ENCODE measurements at places on chromosomes 3 and 15.

GRCh38 chr3:89973156-89973555 lies 865.7 kb downstream of the EPHA3 start:
- no peak for DNase-seq

GRCh38 chr3:19744047-19744446 lies 190.0 kb downstream of the EFHB start:
- no peak for DNase-seq

GRCh38 chr3:105214590-105214989 lies 152.1 kb upstream of the ALCAM start:
- no peak for DNase-seq

- DNase-seq: no peak
Observed at GRCh38 chr3:3031326-3031725, 78.8 kb downstream of the IL5RA start.

DNA sequence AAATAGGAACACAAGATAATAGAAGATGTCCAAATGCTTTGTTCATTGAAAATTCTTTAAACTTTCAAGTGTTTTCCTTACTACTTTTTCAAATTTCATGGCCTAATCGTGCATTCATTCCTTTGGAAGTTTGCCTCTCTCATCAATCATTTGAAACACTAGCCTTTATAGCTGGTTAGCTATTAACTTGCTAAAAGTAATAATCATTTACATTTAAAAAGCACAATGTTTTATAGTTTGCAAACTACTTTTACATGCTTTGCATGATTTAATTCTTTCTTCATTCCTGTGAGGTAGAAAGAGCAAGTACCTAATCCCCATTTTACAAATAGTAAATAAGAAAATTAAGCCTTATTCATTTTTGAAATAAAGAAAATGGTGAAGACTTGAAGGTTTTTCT lies 137.4 kb upstream of the SLC7A14 start:
- DNase-seq: no peak

DNA sequence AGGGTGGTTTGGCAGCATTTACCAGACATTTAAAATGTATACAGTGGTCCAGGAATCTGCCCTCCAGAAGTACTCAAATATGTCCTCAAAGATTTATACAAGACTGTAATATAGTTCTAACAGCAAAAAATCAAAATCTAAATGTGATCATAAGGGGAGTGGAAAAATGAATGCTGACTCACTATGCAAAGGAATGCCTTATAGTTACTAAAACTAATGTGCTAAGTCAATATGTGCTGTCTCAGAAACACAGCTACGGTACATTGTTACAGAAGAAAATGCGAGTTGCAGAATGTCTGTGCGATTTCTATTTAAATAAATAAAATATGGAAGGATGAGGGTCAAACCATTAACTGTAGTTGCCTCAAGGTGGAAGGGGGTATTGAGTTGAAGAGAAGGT lies 230.1 kb upstream of the UBE2E1 start:
- DNase-seq: no peak

DNA sequence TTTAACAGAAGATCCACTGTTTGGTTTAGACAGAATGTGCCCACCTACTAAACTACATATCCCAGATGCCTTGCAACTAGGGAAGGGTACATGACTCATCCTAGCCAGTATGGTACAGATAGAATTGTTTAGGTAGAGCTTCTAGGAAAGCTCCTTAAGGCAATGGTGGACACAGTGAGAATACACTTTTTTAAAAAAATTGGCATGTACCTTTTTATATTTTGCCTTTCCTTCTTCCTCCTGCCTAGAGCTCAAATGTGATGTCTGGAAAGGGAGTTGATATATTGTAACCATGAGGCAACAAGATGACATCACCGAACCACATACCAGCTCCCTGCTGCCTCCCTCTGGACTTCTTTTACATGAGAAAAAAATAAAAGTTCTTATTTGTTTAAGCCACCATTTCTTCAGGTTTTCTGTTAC lies 14.4 kb upstream of the C3orf80 start:
- no peak for DNase-seq

DNA sequence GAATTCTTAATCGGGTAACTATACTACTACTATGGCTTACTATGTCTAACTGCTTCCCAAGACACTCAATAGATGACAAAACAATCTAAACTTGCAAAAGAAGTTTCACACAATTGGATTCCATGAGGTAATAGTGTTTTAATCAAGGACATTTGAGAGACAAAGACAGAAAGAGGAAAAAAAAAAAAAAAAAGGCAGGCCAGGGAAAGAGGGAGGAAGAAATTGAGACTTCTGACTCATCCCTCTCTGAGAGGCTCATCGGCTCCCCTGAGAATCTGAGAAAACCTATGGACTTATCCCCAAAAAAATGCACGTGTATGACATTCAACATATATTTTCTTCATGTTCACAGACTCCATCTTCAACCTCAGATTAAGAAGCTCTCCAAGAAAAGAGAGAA lies 61.0 kb downstream of the SCAPER start:
- no peak for DNase-seq

GRCh38 chr3:44208568-44208967 lies 33.1 kb upstream of the TOPAZ1 start:
- no peak for DNase-seq

DNA sequence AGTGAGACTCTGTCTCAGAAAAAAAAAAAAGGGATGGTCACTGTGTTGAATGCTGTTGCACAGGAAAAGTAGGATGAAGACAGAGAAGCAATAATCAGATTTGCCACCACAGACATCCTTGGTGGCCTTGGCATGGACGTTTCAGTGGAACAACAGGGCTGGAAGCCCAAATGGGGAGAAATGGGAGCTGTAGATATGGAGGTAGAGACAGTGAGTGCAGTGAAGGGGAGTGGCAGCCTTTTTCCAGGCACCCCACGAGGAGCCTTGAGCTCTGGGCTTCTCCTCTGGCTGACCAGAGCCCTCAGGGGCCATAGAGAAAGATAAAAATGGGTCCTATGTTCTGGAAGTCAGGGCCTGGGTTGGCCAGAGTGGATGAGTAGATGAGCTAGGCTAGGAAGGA lies 12.3 kb upstream of the DOCK3 start:
- DNase-seq: no peak

All from muscle of back (tissue), 13 donors.